ENCODE measurements at places on chromosomes 5 and 9.

DNA sequence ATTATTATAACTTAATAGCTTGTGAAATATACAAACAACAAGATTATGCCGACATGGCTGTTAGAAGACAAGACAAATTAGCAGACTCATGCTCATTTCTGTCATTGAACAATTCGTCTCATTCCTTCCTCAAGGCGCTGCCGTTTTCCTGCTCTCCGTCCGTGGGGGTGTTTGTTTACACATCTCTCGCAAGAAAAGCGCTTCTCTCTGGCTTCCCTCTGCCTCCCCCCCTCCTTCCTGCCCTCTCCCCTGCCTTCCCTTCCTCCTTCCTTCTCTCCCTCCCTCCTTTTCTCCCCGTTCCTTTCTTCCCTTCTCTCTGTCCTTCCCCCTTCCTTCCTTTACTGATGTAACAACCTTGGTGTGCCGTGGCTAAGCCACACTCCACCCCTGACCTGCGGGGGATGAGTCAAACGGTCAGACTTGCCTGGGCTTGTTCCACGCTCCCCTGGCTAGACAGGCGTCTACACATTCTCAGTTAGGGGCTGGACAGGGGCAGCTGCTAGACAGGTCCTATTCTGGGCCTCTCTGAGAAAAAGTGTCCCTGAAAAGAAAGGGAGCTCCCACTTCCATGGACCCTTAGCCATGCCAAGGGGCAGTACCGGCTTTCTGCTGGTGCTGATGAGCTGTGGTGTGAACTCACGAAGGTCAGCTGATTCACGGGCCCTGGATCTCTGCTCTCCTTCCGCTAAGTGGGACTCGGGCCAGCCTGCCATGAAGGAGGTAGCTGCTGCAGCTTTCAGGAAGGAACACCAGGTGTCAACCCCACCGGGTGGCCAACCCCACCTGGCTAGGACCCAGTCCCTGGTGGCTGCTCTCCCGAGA lies 32.0 kb upstream of the SPTLC1 start:
- peak; percentile 73 for DNase-seq

DNA sequence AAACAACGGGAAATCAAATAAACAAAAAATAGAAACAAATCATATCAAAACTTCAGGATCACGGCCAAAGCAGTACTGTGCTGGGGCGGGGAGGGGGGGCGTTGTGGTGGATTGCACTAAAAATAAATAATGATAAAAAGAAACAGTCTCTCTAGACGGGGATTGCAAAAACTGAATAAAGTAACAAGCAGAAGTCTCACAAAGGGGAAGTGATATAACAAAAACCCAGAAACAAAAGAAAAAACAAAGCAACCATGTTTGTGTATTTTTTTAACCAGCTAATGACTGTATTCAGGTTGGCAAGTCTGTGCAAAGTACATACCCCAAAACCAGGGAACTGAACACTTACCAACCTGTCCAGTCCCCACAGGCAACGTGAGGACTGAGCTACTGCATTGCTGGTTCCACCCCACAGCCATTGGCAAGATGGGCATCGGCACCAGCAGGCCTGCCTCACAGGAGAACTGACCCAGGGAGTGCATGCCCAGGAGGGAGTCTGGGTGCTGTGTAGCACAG lies 24.1 kb downstream of the BICD2 start:
- DNase-seq: no peak

- DNase-seq: peak; percentile 70
Observed at GRCh38 chr5:132496631-132497487, 6.3 kb upstream of the IRF1 start.

DNA sequence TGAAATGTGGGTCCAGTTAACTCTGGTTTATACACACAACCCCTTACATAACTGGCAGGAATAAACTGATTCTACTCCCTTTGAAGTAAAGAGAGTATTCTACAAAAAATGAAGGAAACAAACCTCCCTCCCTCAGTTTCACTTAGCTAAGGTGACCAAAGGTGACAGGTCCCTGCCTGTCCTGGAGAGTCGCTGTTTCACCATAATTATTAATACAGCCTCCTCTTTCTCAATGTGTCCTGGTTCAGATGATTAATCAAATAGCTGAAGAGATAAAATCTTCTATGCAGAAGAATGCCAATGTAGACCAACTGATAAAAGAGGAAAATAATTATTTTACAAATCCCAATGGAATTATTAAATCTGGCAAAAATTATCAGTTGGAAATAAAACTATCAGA lies 163.7 kb upstream of the GNA14 start:
- no peak for DNase-seq

DNA sequence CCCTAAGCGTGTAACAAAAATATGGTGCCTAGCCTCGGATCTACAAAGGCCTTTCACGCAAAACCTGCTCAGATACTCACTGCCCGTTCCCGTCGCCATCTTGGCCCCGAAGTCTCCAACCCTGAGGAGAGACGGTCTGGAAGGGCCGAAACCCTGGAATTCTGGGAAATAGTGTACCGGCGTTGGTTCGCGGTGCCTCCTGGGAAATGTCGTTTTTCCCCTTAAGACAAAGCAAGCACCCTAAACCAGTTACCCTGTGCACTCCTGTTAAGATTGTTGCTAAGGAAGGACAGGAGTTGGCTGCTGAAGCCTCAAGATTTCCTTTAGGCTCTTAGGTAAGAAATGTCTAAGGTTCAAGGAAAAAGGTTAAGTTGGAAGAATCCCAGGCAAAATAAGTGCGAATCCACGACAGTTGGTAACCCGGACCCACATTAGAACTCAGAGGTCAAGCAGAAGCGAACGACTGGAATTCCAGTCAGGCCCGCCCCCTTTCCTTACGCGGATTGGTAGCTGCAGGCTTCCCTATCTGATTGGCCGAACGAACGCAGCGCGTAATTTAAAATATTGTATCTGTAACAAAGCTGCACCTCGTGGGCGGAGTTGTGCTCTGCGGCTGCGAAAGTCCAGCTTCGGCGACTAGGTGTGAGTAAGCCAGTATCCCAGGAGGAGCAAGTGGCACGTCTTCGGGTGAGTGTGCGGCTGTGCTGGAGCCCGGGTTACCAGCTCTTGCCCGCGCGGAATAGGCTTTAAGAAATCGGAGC lies at the start of the genes BRD8 and KIF20A:
Gene BRD8 (minus strand): TSS at position 115 of the 761 bp plus-strand sequence. CDS start 16 bp downstream, at position 99.
Gene KIF20A (plus strand): TSS at position 597 of the 761 bp plus-strand sequence. CDS start 569 bp downstream, outside the sequence.
- DNase-seq: peak; percentile 98

GRCh38 chr9:115691693-115692092 lies 461.9 kb upstream of the PAPPA start:
- DNase-seq: no peak

GRCh38 chr5:148312153-148312552 lies at the start of gene SPINK7:
TSS of gene SPINK7 (plus strand) at chr5:148312423. CDS start at chr5:148312484, 61 bp downstream.
- no peak for DNase-seq

DNA sequence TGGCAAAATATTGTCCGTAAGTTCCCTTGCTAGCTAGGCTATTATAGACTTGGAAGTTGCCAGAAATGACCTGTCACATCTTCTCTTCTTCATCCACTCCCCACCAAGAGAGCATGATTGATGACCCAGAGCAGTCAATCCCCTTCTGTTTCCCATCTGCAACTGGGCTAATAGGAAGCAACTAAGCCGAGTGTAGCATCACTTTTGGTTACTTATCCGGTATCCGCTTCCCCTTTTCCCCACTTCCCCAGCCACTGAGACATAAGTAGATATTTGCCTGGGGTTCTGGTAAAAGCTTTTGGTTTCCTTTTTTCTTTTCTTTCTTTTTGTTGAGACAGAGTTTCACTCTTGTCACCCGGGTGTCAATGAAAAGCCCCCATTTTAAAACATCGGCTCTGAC lies 29.4 kb upstream of the LIFR start:
- no peak for DNase-seq

GRCh38 chr9:113215132-113215531 lies 5.9 kb downstream of the FKBP15 start:
- DNase-seq: no peak

GRCh38 chr5:149959406-149960236 lies 937 bp upstream of the SLC26A2 start:
- no peak for DNase-seq
